ENCODE measurements at places on chromosomes 3 and 15. TPM values are rescaled to one million over a fixed set of nuclear protein-coding genes. Genes with fewer than 3 reads are reported as not detected.

Gene PIF1
- 4.1 TPM for total RNA-seq

Gene GP9
- total RNA-seq = not detected

Gene EFHB
- 1.8 TPM for total RNA-seq

DNA sequence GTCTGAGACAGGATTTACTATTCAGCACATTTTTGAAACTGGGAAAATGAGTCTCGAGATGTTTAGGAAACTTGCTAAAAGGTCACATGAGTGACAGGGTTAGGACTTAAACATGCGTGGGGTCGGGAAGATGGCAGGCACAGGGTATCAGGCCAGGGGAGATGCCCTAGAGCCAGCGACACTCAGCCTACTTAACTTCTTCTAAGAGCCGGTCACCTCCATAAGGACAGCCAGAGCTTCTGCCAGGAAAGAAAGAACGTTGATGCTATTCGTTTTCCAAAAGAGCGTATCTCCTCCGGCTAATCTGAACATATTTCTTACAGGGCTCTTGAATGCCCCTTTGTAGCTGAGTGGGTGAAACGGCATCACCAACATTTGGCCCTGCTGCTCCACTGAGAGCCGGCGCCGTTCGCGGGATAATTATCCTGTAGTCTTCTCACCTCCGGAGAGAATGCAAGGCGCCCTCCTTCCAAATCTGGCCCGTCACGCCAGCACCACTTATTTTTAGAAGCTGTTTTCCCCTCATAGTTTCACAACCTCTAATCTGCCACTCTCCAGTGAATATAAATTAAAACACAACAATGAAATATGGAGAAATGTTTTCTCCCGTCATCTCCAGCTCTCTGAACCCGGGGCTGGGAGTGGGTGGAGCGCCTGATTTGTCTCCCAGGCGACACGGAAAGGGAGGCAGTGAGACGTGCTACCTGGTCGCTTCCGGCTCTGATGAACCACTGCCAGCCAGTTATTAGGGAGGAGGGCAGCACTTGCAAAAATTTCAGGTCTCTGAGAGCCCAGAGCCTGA is 58.5 kb downstream of the LIPC start:
- no peaks in the 10 kb centered on the region for H3K36me3 ChIP-seq
- DNase-seq = no peak
- H3K27me3 ChIP-seq = no peaks in the 10 kb centered on the region

DNA sequence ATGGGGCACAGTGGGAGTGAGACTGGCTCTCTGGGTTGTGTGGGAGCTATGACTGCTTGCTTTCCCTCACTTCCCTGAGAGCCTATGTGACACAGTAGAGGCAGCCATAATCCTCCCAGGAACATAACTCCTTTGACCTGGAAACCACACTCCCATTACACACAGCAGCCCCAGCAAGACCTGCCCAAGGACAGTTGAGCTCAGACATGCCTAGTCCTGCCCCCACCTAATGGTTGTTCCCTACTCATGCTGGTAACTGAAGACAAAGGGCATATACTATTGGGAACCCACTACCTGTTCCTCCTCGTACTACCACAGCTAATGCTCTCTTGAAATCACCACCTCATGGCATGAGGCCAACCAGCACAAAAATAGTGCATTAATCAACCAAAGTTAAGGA is 550.4 kb upstream of the ARPP21 start:
- H3K4me1 ChIP-seq = no peaks in the 10 kb centered on the region
- H3K27me3 ChIP-seq = no peaks in the 10 kb centered on the region
- no peak overlapping the region for H3K27ac ChIP-seq
- no peak for DNase-seq

DNA sequence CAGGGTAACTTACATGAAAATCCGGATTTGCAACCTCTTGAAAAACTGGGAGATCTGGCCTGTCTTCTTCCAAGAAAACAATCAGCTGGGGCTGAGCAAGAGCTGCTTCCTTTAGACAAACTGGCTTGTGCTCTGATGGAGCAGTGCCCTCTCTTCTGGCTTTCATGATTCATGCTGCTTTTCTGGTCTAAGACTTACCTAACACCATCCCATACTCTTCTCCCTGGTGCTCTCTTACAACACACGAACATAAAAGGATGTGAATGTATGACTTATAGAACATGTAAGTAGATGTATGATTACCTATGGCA is 9.9 kb downstream of the TJP1 start:
- no peaks in the 10 kb centered on the region for H3K4me1 ChIP-seq
- no peaks in the 10 kb centered on the region for H3K36me3 ChIP-seq
- no peak for DNase-seq
- H3K27me3 ChIP-seq = peaks cover 7% of the 10 kb centered on the region

GRCh38 chr3:78337801-78338211 is 1297.9 kb downstream of the ROBO2 start:
- DNase-seq = no peak
- H3K36me3 ChIP-seq = no peaks in the 10 kb centered on the region
- H3K27ac ChIP-seq = no peak overlapping the region
- H3K4me3 ChIP-seq = no peak overlapping the region
- H3K27me3 ChIP-seq = no peaks in the 10 kb centered on the region

- no peaks in the 10 kb centered on the region for H3K27me3 ChIP-seq
- peak overlapping the region; percentile 96 for H3K27ac ChIP-seq
- H3K4me1 ChIP-seq = peaks cover 19% of the 10 kb centered on the region
- H3K36me3 ChIP-seq = peaks cover 7% of the 10 kb centered on the region
- H3K4me3 ChIP-seq = peak overlapping the region; percentile 97
These were observed 603 bp downstream of the EIF1B start for GRCh38 chr3:40309925-40310695.
